Posterior vena cava (tissue), 2 donors: ENCODE measurements at places on chromosomes 6 and 20. TPM values are rescaled to one million over a fixed set of nuclear protein-coding genes. Genes with fewer than 3 reads are reported as not detected.

The RAET1E gene
- total RNA-seq = not detected

The KCNK5 gene
- total RNA-seq = 2.1 TPM

The SNAP91 gene
- 4.0 TPM for total RNA-seq

The HLA-DMB gene
- 19.2 TPM for total RNA-seq

- no peak for DNase-seq
These were observed 21.7 kb upstream of the SENP6 start for GRCh38 chr6:75579951-75580350.

DNA sequence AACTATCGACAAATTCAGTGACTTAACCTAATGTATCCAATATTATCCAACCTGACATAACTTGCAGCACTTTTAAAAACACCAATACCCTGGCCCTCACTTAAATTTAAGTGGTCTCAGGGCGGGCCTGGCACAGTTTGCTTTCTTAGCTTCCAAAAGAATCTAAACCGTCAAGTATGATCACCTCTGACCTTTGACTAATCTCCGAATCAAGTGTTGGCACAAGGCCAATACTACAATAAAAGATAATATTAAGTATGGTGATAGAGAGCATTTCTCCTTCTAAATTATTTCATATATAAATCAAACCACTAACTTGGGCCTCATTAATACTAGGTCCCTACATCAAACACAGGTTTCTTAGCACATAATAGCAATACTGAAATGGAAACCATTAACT, 153.0 kb downstream of the PTPRK start:
- DNase-seq = no peak

GRCh38 chr20:50247196-50248094, 56.8 kb downstream of the CEBPB start:
- no peak for DNase-seq

DNA sequence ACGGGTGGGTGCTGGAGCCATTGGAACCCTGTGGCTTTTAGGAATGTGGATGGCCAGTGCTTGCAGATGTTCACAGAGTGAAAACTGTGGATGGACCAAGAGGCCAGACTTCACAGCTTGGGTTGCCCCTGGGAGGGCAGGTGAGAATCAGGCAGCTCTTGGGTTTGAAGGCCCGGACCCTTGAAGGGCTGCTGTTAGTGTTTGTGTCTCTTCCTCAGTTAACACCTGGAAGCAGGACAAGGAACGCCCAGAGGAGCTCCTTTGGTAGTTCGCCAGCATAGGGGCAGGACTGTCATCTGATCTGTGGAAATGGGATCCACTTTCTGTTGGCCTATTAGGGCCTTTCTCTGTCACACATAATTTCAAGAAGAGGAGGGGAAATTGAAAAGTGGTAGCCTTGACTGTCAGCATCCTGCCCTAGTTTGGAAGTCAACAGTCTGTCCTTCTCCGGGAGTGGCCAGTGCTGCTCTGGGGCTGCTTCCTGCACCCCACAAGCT, 43.6 kb downstream of the RIOK1 start:
- no peak for DNase-seq

DNA sequence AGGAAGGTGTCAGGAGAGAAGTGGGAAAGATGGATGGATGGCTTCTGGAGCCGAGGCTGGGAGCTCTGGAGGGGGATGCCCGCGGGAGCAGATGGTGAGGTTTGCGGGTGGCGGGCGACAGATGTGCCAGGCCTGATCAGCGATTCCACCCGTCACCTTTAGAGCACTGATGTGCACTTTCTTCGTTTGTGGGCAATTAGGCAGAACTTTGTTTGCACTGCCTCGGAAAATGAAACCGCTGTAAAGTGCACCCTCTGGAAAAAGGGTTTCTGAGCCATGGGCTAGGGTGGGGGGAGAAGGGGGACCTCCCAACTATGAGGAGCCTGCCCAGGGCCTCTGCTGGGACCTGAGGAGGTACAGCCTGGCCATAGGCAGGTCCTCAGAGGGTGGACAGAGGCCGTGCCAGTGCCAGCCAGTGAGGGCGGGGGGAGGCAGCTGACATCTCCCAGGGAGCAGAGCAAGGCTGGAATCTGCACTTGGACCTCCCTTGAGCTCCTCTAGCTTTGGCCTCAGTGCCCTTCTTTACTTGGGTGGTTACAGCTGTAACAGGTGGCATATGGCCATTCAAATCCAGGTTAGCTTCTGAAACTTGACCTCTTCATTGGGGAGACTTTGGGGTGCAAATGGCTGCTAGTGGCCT, 58.7 kb downstream of the CD40 start:
- no peak for DNase-seq

DNA sequence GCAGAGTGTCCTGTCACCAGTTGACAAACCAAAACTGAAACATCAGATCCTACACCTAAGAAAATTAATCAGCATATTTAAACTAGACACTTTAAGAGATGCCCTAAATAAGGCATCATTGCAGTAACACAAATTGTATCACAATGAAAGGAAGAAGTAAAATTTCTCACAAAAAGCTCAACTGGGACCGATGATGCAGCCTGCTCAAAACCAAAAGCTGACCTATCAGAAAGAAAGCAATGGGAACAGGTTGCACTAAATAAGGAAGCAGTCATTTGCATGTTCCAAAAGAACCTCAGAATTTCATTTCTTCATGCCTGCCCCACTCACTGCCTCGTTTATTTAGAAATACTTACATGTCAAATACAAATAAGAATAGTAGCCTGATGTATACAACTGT, 12.1 kb downstream of the HIVEP2 start:
- DNase-seq = no peak
